Activated CD4-positive, alpha-beta memory T cell treated with anti-CD3 and anti-CD28 coated beads, Interleukin-2, amount 10 ng/mL, durations not matched to agents 7 days and 5 days (primary cell): ENCODE measurements at places on chromosomes 3 and 15. TPM values are rescaled to one million over a fixed set of nuclear protein-coding genes. Genes with fewer than 3 reads are reported as not detected.

The FBXO40 gene
- not detected for total RNA-seq

The ALDH1A2 gene
- total RNA-seq = not detected

The FGF12 gene
- total RNA-seq = not detected

The CLEC3B gene
- total RNA-seq = not detected

The PLIN1 gene
- total RNA-seq = 0.08 TPM

The ZNF80 gene
- total RNA-seq = 0.35 TPM
